ENCODE measurements at places on chromosomes 16 and 17.

GRCh38 chr16:78251115-78251514 lies 151.7 kb downstream of the WWOX start:
- no peak for DNase-seq

- DNase-seq = no peak
Measured at GRCh38 chr17:41710472-41711090, 1.6 kb upstream of the GAST start.

GRCh38 chr17:57915544-57915943 lies 39.7 kb downstream of the CUEDC1 start:
- DNase-seq = no peak

DNA sequence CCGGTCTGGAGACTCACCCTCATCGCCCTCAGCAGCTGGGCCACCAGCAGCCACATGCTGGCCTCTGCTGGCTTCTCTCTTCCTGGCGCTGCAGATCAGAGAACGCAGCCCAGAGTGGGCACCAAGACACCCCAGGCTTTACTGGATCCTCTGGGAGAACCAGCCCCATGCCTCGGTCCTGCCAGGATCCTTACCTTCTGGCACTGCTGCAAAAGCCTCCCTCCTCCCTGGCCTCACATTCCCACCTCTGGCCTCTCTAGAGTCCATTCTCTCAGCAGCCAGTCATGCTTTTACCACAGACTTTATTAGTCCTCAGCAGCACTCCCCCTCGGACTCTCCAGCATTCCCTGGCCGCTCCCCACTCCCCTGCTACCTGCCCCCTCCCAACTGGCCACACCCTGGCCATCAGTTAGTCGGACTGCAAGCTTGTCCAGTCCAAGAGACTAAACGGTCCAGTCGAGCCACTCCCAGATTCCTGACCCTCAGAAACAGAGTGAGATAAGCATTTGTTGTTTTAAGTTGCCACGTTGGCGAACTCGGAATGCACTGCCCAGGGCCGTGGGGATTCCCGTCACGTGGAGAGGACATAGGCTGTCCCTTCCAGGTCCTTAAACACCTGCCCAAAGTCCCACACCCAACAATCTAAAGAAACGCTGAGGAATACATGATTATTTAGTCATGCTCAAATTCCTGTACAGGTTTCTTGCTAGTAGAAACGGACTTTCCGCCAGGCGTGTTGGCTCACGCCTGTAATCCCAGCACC lies 5.9 kb upstream of the SPG7 start:
- DNase-seq = no peak

GRCh38 chr17:45320931-45321461 lies 4.2 kb upstream of the MAP3K14 start:
- DNase-seq = no peak

GRCh38 chr17:80527016-80527645 lies 17.5 kb upstream of the RPTOR start:
- no peak for DNase-seq

- DNase-seq = no peak
Measured at GRCh38 chr16:53768593-53768992, 64.6 kb downstream of the FTO start.

DNA sequence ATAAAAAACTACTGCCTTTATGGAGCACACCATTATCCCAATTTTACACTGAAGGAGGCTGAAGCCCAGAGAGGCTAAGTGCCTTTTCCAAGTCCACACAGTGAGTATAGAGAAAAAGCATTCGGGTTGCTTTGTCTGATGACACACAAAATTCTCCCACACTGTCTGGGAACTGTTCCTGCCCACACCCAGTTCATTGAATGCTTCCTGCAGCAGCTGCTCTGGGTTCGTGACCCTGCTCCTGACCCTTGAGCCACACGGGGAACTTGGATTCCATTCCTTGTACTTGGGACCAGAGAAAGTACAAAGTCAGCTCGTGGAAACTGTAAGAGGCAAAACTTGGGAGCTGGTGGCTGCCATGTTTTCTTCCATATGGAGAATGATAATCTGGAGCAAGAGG lies 57.9 kb downstream of the AKAP1 start:
- DNase-seq = no peak

DNA sequence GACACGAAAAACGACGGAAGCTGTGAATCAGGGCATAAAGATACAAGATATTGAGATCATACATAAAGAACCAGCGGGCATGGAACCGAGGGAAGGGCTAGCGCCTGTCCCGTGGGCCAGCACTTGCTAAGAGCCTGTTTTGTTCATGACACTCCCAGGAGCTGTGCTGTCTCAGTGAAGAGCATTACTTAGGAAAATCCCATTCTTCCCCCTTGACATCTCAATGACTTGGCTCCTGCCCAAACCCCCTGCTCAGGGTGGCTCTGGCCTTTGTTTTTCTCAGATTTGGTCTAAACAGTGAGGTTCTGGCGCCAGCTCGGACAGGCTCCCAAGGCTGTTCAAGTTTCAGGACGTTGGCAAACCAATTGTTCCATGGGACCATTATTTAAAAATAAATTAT lies 79.1 kb upstream of the SEC14L1 start:
- DNase-seq = no peak

DNA sequence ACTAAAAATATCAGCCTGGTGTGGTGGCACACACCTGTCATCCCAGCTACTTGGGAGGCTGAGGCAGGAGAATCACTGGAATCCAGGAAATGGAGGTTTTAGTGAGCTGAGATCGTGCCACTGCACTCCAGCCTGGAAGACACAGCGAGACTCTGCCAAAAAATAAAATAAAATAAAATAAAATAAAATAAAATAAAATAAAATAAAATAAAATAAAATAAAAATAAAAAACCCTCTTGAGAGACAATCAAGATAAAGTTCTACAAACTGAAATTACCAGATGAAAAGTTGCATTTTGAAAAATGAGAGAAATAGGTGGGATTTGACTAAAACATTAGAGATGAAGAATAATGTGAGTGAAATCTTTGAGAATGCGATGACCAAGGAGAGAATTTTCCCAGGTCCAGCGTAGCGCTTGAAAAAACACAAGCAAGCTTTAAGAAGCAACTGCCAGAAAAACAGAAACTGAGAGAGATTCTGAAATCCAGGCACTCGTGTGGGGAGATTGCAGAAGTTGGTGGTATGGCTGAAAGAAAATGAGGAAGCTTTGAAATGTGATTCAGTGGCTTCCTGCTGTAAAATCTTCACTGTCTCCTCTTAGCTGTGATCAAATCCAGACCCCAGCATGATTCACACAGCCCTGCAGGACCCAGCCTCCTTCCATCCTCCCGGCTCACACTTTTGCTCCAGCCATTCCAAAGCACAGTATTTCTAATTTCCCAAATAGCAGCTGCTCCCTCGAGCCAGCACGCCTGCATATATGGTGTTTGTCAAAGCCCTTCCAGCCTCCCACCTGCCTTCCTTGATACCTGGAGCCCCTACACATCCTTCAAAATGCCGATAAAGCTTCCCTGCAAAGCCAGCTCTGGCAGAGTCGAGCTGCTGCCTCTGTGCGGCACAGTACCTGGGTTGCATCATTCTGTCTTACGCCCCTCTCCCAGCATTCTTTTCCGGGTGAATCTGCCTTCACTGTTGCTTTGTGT lies 8.2 kb upstream of the CD300E start:
- DNase-seq = no peak

DNA sequence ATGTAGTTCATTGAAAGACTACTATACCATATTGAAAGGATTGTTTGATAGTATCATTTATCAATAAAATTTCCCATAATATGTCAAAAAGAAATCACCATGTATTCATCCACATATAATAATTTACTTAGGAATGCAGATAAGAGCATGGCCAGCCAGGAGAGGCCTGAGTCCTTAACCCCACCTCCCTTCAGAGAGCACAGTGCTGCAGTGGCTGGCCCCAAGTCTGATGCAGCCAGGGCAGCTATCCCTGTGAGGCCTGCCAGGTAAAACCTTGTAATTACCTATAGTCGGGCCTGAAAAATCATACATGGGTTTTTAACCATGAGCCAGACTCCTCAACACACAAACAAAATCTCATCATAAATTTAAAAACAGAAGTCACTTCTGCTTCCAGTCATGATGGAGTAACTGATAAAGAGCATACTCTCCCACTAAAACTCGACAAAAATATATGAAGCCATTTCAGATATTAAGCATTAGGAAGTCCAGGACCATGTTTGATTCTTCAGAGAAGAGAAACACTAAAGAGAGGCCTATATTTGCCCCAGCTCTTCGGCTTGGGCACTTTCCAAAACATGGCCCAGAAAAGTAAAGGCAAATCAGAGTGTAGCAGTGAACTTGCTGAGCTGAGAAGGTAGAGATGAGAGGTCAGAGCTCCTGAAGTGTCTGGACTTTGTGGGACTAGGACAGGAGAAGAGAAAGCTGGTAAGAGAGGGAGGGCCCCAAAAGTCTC lies 40.9 kb upstream of the CCNF start:
- DNase-seq = no peak

- no peak for DNase-seq
Measured at GRCh38 chr17:21286066-21286770, 1.7 kb downstream of the MAP2K3 start.

Measured in stimulated activated CD4-positive, alpha-beta T cell treated with anti-CD3 and anti-CD28 coated beads, Interleukin-4, amount 100 ng/mL, for 4 hours (primary cell).